Right renal pelvis (tissue), 4 donors: ENCODE measurements at places on chromosomes 13 and 19. TPM values are rescaled to one million over a fixed set of nuclear protein-coding genes. Genes with fewer than 3 reads are reported as not detected.

The MYPOP gene
- 4.6 TPM for polyA plus RNA-seq

The CGB2 gene
- polyA plus RNA-seq: not detected

The CEACAM4 gene
- not detected for polyA plus RNA-seq

The RNF225 gene
- not detected for polyA plus RNA-seq

The RYR1 gene
- 4.5 TPM for polyA plus RNA-seq

The ACP7 gene
- 0.53 TPM for polyA plus RNA-seq

The LILRB2 gene
- polyA plus RNA-seq: 1.5 TPM

The FAAP24 gene
- polyA plus RNA-seq: 3.4 TPM

The NAA16 gene
- 34.4 TPM for polyA plus RNA-seq

The OR7D2 gene
- 0.07 TPM for polyA plus RNA-seq

The SLC25A41 gene
- polyA plus RNA-seq: 0.30 TPM

The GSX1 gene
- polyA plus RNA-seq: not detected

The LYPD3 gene
- polyA plus RNA-seq: 2.2 TPM

The KLK8 gene
- polyA plus RNA-seq: 3.4 TPM

The SGCG gene
- 5.5 TPM for polyA plus RNA-seq

The ZNF534 gene
- 0.49 TPM for polyA plus RNA-seq

The F7 gene
- 4.7 TPM for polyA plus RNA-seq

The FGF22 gene
- polyA plus RNA-seq: 0.35 TPM

The FUT2 gene
- 2.1 TPM for polyA plus RNA-seq

The NUCB1 gene
- polyA plus RNA-seq: 286 TPM

The CGB5 gene
- polyA plus RNA-seq: 0.13 TPM

The SLC8A2 gene
- 0.06 TPM for polyA plus RNA-seq

The MYO16 gene
- 0.53 TPM for polyA plus RNA-seq
